ENCODE measurements at places on chromosomes 11 and 22.
A peak's percentile ranks its signal among the peaks of the same experiment; 100 is the strongest.

DNA sequence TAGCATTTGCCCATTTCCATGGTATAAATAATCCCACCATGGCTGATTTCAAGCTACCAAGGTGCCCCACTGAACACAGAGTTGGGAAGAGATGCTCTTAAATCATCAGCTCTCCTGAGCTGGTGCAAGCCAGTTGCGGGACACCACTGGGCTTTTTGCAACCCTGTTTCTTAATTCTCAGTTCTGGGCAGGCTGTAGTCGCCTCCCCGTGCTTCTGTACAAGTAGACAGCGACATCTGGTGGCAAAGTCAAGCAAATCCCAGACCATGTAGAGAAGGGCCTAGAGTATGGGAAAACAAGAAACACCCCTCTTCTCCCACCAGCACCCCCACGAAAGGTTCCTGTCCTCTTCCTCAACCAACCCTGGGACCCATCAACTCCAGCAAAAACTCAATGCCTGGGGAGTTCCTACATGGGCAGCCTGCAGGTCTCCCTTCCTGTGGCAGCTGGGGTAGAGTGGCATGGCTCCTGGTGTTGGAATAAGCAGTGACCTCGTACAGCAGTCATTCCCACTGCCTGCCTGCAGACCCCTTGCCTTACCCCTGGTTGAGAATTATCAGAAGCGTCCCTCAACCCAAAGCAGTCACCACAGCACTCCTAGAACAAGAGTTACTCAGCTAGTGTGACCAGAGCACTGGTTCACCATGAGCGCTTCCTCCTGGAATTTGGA is 68.4 kb downstream of the IGLL5 start:
- peak; percentile 77 for DNase-seq

DNA sequence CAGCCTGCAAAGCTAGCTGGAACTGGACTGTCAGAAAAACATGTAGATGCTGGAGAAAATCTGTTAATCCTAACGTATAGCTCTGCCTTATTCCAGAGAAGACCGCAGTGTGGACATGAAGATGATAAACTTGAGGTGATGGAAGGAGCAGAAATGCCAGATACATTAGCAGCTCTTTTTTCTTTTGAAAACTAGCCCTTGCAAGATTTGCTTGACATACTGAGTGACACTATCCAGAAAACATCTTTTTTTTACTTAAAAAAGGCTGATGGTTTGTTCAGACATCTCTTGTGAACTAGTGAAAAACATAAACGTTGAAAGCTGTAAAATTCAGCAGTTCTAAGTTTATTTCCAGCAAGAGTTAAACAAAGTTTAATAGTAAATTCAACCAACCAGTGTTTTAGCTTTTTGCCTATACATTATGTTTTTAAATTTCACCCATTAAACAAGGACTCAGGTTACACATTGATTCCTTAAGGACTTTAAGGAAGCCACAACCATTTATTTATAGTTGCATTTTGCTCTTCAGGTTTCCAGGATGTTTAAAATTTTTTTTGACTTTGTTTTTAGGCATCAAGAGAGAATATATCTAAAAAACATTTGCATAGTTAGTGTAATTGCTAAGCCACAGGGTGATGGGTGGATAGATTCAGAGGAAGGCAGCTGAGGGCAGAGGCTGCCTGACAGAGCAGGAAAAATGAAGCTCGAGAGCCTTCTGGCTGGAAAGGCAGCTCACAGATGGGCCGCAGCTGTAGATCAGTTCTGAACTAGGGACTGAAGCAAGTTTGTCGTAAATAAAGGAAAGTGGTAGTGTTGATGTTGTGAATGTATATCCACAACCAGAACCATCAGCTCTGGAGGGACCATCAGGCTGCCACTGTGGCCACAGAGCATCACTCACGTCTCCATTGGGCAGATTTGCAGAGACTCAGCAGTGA is 9.5 kb downstream of the SNAP29 start:
- DNase-seq = no peak

DNA sequence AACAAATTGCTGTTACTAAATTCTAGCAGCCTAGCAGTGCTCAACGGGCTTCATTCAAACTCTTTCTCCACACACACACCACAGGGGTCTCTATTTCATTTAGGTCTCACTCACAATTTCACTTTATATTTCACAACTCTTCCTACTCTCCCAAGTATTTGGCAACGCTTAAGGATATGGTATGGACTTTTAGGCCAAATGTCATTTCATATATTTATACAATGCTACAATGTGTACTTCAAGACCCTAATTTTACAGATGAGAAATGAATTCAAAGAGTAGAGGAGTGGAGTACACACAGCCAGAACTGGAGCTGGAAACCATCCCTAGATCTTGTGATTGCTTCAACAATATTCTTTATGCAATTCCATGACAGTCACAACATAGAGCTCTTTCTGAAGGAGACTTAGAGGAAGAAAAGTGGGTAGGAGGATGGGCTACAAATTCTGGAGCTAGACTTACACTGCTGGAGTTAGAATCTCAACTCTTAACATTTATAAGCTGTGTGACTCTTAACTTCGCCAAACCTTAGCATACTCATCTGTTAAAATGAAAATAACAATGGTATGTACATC is 2.5 kb upstream of the MS4A13 start:
- no peak for DNase-seq

- DNase-seq = no peak
These were observed 808.9 kb upstream of the LUZP2 start for GRCh38 chr11:23687991-23688390.

DNA sequence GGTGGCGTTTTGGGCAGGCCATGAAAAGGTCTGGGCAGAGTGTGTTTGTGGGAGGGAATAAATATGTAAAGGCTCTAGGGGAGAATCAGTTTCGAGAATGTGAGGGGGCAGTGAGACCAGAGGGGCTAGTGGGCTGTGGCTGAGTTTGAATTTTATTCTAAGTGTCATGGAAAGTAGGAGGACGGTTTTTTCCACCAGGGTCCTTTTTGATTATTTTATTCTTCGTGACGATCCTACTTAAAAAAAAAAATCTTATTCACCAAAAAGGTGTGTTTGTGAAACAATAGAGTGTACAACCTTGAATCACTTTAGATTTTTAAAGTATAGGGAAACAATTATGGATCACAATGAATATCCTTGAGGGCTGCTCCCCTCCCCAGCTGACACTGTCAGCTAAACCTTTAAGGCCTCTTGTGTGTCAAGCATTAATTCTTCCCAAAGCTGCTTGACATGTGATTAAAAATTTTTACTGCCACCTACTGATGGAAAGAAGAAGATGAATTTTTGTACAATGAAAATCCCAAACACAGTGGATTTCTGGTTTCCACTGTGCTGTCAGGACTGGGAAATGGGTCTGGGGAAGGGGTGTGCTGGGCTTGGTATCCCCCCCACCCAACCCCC is 107.5 kb upstream of the OR4B1 start:
- peak; percentile 63 for DNase-seq

DNA sequence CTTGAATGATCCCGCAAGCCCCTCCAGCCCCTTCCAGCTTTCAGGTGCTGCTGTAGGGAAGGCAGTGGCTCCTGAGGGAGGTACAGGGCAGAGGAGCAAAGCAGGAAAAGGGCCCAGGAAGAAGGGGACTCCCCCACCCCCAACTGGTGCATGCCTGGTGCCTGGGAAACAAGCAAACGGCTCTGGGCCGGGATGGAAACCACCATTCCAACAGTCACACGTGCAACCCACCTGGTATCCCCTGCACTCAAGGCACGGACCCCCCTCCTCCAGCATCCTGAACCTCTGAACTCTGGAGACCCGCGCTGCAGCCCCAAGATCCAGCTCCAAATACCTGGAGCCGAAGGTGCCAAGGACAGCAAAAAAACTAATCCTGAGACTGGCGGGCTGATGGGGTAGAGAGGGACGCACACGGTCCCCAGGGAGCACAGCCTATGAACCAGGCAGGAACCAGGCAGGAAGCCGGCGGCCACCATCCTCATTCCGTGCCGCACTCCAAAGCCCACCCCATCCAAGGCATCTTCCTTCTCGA is 537 bp downstream of the SCN4B start:
- no peak for DNase-seq

GRCh38 chr11:103453915-103454709 is 344.9 kb downstream of the DYNC2H1 start:
- no peak for DNase-seq

DNA sequence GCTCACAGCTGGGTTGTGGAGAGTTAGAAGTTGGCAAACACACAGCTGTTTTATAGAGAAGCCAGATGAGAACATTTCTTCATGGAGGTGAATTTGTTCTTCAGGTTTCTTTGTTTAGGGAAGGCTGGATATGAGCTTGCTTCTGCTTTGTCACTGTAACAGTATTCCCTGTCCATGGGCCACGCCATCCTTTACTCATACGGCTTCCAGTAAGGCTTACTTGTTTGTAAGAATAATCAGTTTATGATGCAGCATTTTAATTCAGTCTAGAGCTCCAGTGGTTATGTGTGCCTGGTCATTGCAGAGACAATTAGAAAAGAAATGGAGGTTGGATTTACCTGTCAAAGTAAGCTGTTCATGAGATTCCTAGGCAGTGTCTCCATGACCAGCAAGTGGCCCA is 131.8 kb downstream of the TRIM44 start:
- no peak for DNase-seq

- DNase-seq = no peak
These were observed 96.1 kb upstream of the THY1 start for GRCh38 chr11:119518746-119519730.

- no peak for DNase-seq
These were observed 19.2 kb downstream of the MICALL1 start for GRCh38 chr22:37925330-37925729.

DNA sequence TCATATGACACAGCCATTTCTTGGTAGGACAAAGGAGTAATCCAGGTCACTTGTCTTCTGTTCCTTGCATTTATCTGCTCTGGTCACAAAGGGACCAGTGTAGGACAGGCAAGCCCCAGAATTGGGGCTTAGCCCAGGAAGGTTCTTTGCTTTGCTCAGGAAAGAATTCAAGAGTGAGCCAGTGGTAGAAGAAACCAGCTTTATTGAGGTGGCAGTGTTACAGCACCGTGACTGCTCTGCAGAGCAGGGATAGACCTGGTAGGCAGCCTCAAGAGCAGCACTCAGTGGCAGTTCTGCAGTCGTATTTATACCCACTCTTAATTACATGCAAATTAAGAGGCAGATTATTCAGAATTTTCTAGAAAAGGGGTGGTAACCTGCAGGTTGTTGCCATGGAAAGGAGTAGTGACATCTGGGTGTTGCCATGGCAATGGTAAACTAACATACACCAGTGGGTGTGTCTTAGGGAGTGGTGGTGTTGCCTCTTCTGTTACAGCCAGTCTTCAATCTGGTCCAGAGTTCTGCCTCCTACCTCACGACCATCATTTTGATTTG is 84.9 kb upstream of the RAB1B start:
- peak; percentile 56 for DNase-seq
